SJSA1 (cell line): ENCODE measurements at places on chromosomes 3 and 15. TPM values are rescaled to one million over a fixed set of nuclear protein-coding genes. Genes with fewer than 3 reads are reported as not detected.

The GRAMD1C gene
- total RNA-seq, result 13.8 and 29.7 TPM in 2 replicates

The SELENOK gene
- total RNA-seq, result 51.1 and 64.8 TPM in 2 replicates

DNA sequence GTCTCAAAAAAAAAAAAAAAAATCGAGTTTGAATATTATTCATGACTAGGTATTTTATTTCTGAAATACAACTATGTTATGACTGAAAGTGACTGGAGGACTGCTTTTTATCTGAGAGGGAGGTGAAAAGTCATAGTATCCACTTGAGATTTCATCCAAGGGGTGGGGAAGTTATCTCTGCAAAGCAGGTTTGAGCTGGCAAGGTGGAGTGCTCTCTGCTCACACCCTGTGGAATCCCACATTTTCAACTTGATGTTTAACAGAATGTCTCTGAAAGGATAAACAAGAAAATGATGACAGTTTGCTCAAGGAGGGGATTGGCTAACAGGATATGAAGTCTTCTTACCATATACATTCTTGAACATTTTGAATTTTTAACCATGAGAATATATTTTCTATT is 27.3 kb upstream of the SEC62 start:
- no peak for DNase-seq

The TMC3 gene
- 0.03 TPM in 1 of 2 replicates, not detected in the other for total RNA-seq

DNA sequence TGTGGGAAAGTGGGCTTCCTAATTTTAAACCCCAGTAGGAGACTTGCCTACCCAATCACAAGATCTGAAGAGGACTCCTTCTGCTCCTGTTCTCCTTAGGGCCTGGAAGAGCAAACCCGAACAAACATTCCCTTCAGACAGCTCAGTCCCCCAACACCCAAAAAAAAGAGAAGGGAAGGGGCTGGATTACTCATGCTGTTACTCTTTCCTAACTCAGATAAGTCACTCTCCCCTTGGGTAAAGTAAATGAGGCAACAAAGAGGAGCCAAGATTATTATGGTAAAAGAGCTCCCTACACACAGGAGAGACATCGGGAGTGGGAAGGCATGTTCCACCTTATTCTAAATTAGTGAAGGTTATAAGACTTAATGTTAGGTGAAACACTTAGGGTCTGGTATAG is 18.1 kb upstream of the LEKR1 start:
- DNase-seq, result no peak

The PIERCE2 gene
- not detected in 2 replicates for total RNA-seq
